ENCODE measurements at places on chromosomes 6 and 20. TPM values are rescaled to one million over a fixed set of nuclear protein-coding genes. Genes with fewer than 3 reads are reported as not detected.
A peak's percentile ranks its signal among the peaks of the same experiment; 100 is the strongest.

Gene DEF6
- total RNA-seq = 0.95 TPM

Gene GRM1
- not detected for total RNA-seq

DNA sequence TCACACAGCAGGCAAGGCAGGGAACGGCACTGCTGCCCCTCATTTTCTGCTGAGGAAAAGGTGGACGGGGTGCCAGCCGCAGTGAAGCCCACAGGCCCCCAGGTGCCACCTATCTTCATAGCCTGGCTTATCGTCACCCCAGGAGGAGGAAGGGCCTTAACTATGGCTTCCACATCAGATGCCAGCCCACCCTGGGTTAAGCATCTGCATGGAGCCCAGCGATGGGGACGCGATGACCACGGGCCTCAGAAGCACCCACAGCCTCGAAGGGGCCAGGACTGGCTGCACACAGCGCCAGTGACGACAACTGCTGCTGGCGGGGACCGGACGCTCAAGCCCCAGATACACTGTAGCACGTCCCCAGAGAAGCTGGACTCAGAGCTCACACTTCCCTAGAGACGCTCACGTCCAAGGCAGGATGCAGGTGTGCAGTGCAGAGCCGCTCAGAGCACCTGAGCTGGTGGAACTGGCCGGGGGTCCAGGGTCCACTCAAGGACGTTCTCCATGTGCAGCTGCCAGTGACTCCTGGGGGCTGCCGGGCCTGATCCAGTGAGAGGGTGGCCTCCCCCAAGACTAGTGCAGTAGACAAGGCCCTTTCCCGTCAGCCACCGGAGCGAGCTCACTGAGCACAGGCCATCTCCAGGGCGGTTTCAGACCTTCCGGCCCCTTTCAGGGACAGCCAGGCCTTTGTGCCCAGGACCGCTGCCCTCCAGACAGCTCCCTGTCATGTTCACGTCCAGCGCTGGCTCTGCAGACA lies 83.0 kb downstream of the YTHDF1 start:
- DNase-seq = no peak

GRCh38 chr6:137349856-137350830 lies 131.0 kb upstream of the IFNGR1 start:
- no peak for DNase-seq

DNA sequence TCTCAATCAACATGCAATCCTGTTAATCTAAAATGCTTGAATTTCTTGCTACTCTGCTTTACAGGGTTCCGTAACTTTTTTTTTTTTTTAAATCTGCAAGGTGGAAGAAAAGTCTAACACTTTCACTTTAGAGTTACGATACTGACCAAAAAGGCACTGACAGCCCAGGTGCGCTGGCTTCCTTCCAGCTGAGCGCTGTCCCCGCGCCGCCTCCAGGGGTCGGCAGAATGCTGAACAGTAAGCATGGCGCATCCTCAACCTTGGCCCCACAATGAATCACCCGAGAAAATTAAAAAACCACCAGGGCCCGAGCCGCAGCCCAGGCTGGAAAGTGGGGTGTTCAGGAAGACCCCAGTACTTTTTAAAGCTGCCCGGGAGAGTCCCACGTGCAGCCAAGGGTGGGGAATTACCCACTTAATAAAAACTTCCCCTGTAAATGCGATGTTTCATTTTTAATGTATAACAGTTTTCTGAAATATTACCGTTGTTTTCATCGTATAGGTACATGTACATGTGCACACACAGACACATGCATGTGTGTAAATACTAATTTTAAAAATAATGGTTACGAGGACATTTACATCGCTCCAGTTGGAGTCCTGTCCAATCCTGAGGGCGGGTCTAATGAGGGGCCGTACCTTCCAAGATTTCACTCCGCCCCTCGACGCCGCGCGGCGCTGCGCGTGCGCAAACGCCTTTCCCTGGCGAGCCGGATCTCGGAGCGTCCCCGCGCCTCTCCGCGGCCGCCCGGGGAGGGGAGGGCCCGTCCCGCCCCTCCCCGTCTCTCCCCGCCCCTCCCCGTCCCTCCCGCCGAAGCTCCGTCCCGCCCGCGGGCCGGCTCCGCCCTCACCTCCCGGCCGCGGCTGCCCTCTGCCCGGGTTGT lies at the start of gene GINM1:
GINM1 (plus strand) TSS at position 849 of the 883 bp plus-strand sequence. CDS start 40 bp downstream, outside the sequence.
- DNase-seq = peak; percentile 92

- DNase-seq = no peak
Observed at GRCh38 chr6:17193106-17193775, 87.9 kb upstream of the RBM24 start.

- DNase-seq = peak; percentile 12
Observed at GRCh38 chr20:11331096-11331495, 586.6 kb upstream of the BTBD3 start.

Data from gastrocnemius medialis (tissue), 4 donors.